Pons (tissue), 1 donor: ENCODE measurements at places on chromosomes 11 and 22.

- no peak for DNase-seq
Measured at GRCh38 chr11:44454666-44455065, 110.8 kb upstream of the CD82 start.

DNA sequence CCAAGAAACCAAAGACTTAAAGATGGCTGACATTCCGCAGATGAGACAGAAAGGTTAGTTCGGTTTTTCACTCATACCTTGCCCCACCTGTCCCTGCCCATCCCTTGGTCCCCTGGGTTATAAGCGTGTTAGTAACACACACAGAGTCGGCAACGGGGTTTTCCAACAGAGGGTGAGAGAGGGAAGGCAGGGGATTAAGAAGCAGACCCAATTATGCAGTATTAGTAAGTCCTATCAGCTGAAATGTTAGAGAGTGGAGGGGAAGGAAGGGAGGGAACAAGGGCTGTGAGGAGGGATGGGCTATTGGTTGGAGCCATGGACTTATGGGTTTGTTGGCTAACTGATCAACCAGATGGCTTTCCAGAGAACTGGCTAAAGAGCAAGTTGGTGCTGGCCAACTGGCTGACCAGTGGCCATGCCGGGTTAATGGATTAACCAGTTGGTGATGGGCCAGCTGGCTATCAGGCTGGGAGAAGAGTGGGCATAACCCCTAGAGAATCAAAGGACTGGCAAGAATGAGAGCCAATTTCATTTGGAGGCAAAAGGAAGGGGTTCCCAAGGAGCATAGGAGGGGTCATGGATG lies 45.5 kb downstream of the NRXN2 start:
- no peak for DNase-seq

- DNase-seq, result no peak
Measured at GRCh38 chr11:111272420-111272819, 25.9 kb upstream of the POU2AF3 start.

GRCh38 chr22:30397656-30398635 lies 1.1 kb downstream of the SEC14L2 start:
- no peak for DNase-seq
